ENCODE measurements at places on chromosomes 11 and 22.

GRCh38 chr22:38239101-38239761 is 33.6 kb downstream of the TMEM184B start:
- DNase-seq, result no peak

DNA sequence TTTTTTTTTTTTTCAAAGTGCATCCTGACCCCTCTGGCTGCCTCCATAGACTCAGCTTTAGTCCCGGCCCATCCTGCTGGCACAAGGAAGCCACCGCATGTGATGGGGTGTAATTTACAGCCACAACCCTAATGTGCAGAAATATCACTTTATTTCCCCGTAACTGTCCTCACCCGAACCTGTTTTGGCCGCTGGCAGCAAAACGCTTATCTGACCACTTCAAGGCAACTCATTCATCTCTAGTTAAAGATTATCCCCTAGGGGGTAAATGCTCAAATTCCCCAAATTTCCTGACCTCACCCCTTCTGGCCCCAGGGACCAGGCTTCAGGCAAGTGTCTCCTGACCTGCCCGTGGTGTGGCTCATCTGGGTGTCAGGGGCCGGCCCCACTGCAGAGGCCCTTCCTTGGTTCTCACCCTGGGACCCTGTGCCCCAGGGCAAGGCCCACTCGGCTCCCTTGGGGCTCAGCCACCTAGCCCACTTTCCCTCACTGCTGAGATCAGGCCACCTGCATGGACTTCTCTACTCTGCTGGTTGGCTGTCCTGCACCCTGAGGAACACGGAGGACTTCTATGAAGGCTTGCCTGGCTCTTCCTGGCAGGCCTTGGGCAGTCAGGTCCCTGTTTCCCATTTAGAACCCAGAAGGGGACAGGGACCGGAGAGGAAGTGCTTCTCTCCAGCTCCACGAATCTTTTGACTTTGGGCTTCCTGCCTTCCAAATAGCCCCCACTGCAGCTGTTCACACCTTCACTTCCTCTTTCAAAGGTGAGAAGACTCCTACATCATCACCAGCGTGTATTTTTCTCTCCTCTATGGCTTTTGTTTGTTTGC is 53.3 kb downstream of the WNT11 start:
- no peak for DNase-seq

DNA sequence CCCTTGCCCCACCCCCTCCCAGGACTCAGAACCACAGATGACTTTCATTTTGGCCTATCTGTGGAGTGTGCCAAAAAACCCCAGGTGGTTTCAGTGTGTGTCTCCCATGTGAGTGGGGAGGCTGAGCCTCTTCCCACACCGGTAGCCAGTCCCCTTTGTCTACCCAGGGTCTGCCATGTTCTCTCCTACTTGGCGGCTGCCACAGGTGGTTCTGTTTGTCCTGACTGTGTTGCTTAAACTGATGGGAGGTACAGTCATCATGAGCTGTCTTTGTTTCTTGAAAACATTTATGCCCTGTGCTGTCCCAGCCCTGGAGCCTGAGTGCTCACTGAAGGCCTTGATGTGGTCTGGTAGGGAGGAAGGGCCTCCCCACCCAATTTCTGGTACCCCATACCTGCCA is 39.7 kb upstream of the SUSD2 start:
- no peak for DNase-seq

DNA sequence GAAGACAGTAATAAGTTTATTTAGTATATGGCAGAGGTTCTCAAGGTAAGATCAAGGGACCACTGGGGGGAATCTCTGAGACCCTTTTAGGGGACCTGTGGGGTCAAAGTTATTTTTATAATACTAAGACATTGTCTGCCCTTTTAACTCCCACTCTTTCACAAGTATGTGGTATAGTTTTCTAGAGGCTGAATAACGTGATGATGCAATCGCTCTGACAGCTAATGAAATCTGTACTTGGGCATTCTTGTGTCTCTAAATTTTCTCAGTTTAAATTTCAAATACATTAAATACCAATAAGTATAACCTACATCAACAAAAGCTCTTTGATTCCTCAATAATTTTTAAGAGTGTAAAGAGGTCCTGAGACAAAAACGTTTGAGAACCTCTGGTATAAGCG is 147.9 kb downstream of the ATG16L2 start:
- no peak for DNase-seq

Measured in kidney glomerular epithelial cell (primary cell).